ENCODE measurements at places on chromosomes 13 and 19.

DNA sequence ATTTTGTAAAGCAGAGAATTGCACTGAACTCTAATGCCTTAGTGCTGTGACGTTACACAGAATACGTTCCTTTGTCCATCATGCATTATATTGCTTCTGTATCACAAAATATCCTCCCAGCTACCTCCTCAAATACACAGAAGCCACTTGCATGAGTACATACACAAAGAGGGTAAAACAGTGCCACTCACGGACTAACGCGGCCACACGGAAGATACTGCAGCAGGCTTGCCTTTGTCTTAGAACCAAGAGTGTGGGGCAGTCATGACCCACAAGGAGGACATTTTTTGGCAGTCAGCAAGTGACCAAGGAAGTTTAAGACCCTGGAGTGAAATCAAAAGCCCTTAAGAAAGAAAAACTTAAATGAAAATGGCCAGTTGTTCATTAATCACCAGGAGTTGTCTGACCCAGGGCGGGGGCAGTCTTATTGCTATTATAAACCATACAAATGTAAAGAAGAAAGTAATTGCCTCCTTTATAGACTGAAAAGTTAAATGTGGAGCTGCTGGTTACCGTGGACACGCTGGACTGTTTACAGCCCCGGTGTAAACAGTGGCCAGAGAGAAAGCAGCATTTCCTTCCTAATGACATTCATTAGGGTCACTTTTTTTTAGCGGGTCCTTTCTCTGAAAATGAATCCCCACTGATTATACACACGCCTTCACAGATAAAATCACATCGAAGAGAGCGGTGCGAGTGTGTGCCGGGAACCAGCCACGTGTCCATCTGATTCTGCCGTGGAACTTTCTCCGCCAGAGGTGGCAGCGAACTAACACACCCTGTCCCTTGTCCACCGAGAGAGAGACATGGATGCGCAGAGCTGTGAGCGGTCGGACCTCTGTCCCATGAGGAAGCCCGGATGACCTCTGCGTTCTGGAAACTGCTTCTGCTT, 66.8 kb downstream of the SOX1 start:
- DNase-seq = no peak

DNA sequence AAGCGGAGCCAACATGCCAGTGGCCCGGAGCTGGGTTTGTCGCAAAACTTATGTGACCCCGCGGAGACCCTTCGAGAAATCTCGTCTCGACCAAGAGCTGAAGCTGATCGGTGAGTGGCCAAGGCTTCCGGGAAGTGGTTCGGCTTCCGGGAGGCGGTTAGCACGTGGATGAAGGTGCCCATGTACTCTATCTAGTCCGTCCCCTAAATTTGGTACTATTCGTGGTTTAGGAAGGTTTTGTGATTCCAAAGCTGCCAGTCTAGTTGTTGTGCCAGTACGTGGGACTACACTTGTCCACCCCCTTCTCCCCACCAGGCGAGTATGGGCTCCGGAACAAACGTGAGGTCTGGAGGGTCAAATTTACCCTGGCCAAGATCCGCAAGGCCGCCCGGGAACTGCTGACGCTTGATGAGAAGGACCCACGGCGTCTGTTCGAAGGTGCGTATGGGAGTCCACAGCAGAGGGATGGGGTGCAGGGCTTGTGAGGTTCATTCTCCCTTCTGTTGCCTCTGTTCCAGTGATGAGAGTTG, 579 bp downstream of the RPS9 start:
- no peak for DNase-seq

GRCh38 chr13:100362781-100363180, 225.8 kb downstream of the GGACT start:
- no peak for DNase-seq

- DNase-seq = no peak
These were observed 78.2 kb upstream of the TNFSF11 start for GRCh38 chr13:42495751-42496150.

- no peak for DNase-seq
These were observed 236.5 kb downstream of the FOXO1 start for GRCh38 chr13:40429706-40430545.

- no peak for DNase-seq
These were observed 348.9 kb downstream of the UQCRFS1 start for GRCh38 chr19:28864024-28864503.

DNA sequence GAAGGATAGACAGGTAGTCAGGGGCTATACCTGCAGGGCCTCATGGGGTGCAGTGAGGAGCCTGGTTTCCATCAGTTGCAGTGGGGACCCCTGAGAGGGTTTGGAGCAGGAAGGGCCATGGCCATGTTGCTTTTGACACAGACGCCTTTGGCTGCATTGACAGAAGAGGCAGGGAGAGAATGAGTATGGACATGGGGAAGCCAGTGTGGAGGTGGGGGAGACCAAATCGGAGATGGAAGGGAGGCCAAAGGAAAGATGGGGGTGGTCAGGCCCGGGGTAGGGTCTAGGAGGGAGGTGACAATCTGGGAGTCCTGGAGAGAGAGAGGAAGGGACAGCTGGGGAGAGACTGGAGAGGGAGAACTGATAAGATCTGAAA, 1.3 kb downstream of the HSD11B1L start:
- DNase-seq = no peak

GRCh38 chr13:77868717-77869116, 49.9 kb downstream of the EDNRB start:
- DNase-seq = no peak

- no peak for DNase-seq
These were observed 51.5 kb downstream of the SOX21 start for GRCh38 chr13:94660695-94661326.

DNA sequence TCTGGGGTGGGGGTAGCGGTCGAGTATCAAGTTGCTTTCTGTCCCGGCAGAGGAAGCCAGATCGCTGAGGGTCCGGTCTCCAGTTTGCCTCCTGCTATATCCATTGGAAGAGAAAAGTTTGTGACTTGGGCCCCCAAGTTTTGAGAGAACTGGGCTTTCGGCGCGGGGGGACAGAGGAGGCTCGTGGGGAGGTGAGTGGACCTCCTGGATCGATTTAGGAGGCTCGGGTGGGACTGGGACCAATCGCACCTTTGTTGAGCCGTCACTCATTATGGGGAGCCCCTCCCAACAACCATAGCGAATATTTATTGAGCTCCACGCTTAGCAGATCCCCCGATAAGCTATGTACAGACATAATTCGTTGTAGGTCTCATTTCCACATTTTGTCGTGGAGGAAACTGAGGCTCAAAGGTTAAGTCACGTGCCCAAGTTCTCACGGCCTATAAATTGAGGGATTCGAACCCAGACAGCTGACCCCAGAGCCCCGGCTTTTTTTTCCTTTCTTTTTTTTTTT, 909 bp downstream of the RFXANK start:
- DNase-seq = no peak

DNA sequence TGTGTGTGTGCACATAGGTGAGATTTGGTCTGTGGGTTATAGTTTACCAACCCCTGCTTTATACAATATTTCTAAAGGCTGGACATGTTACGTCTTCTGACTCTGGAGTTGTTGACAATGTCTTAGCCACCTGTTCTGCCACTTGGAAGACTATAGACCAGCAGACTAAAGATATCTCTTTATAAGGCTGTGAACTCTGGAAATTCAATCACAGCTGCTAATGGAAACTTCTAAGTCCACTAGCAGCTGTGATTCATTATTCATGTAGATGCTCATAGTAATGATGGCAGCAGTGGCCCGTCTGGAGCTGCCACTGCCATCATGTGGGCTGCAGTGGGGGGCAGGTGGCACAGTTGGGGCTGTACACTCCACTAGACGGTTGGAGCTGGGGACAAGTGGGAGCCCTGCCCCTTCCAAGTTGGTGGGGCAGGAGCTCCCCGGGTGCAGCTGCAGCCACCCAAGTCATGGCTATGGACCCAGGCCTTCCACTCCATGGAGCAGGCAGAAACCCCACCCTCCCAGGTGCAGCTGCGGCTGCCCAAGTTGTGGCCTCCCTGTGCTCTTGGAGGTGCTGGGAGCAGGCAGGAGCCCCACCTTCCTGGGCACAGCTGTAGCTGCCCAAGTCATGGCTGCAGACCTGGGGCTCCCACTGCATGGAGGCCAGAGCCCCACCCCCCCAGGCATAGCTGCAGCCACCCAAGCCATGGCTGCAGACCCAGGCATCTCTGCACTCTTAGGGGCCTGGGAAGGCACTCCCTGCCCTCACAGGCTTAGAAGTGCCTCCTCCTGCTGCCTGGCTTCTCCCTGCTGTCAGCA, 8.8 kb downstream of the IGFL4 start:
- DNase-seq = no peak
